Heart left ventricle (tissue), 16 donors: ENCODE measurements at places on chromosomes 2 and 18. TPM values are rescaled to one million over a fixed set of nuclear protein-coding genes. Genes with fewer than 3 reads are reported as not detected.

GRCh38 chr18:6627645-6628044 lies 101.9 kb upstream of the ARHGAP28 start:
- no peak overlapping the region for H3K4me3 ChIP-seq
- H3K27ac ChIP-seq: no peak overlapping the region
- H3K27me3 ChIP-seq: no peaks in the 10 kb centered on the region
- no peak for DNase-seq
- H3K36me3 ChIP-seq: no peaks in the 10 kb centered on the region
- H3K4me1 ChIP-seq: no peaks in the 10 kb centered on the region

- H3K27me3 ChIP-seq: no peaks in the 10 kb centered on the region
- H3K36me3 ChIP-seq: no peaks in the 10 kb centered on the region
- H3K4me3 ChIP-seq: no peak overlapping the region
- no peak overlapping the region for H3K27ac ChIP-seq
- no peak for DNase-seq
Observed at GRCh38 chr2:191790737-191791136, 56.2 kb downstream of the CAVIN2 start.

The SERPINB5 gene
- not detected for total RNA-seq

DNA sequence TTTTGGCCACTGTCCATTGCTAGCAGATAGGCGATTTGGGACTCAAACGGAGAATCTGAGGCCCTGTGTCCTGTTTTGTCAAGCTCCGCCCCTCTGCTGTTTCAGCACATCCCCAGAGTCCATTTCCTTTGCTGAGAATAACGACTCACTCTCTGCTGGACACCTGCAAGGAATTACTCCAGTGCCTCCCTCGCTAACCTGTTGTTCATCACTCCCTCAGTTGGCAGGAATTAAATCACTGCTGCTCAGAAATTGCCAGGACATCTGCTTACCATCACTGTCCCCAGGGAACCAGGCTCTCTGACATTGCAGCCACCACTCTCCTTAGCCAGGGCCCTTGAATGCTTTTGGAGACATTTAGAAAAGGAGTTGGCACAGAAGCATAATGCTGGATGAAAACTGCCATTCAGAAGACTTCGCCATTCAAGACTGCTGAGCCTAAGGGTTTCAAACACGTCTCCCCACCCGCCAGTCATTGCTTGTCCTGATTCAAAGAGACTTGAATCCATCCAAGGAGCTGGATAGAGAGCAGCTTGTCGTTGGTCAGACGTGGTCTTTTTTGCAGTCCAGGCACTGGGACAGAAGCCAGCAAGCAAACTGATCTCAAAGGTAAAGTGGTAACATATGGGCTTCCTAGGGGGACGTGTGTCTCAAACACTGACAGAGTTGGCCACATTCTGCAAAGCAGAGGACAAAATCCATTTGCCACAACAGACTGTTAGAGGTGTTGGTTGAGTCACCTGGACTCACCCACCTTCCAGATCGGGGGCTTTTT lies 155.3 kb downstream of the UXS1 start:
- H3K27ac ChIP-seq: no peak overlapping the region
- H3K36me3 ChIP-seq: no peaks in the 10 kb centered on the region
- no peak for DNase-seq

The AQP12A gene
- total RNA-seq: not detected

DNA sequence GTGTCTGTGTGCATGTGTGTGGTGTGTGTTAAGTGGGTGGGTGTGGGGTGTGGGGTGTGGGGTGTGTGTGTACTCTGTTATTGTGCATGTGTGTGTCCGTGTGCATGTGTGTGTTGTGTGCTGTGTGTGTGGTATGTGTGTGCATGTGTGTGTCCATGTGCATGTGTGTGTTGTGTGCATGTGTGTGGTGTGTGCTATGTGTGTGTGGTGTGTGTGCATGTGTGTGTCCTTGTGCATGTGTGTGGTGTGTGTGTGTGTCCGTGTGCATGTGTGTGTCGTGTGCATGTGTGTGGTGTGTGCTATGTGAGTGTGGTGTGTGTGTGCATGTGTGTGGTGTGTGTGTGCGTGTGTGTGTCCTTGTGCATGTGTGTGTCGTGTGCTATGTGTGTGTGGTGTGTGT lies 6.9 kb upstream of the OTOS start:
- H3K27me3 ChIP-seq: peaks cover 6% of the 10 kb centered on the region
- no peak overlapping the region for H3K27ac ChIP-seq
- no peaks in the 10 kb centered on the region for H3K36me3 ChIP-seq
- DNase-seq: no peak

DNA sequence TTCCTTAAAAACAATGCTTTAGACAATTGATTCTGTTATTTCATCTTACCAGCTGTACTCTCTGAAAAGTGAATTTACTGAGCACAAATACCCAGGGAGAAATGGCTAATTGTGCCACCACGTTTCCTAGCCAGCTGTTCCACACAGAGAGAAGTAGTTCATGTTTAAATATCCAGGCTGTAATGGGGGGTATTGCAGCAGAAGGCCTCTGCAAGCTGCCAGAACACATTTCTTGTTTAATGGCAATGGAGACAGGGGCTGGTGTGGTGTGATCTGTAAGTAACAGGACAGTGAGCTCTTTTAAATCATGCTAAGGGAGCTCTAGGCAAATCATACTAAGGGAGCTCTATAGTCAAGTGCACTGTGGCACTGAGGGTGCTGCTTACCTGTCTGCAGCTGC lies 809.2 kb downstream of the CNTNAP5 start:
- H3K4me1 ChIP-seq: no peaks in the 10 kb centered on the region
- no peak overlapping the region for H3K27ac ChIP-seq
- H3K4me3 ChIP-seq: no peak overlapping the region
- DNase-seq: no peak

DNA sequence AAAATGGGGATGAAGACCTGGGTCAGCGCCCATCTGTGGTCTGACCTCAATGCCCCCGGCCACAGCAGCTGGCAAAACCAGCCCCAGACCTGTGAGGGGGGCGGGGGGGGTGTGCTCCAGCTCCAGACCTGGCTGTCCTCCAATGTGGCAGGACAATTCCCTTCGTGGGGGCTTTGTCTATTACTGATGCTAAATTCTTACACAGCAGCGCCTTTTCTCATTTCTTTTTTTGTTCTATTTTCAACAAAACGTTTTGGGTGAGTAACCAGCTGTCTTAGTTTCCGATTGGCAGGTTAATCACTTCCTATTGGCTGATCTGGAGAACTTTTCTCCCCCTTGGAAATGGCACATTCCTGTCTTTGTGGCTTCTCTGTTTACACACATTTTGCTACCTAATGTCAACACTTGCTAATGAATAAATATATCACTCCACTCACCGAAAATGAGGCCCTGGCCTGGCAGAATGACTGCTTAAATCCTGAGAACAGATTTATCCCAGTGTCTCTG lies 4.4 kb downstream of the SMAD7 start:
- H3K4me3 ChIP-seq: peak overlapping the region; percentile 90
- no peaks in the 10 kb centered on the region for H3K27me3 ChIP-seq
- DNase-seq: no peak
- peak overlapping the region; percentile 96 for H3K27ac ChIP-seq
- peaks cover 52% of the 10 kb centered on the region for H3K36me3 ChIP-seq
- peaks cover 64% of the 10 kb centered on the region for H3K4me1 ChIP-seq

The METTL4 gene
- 5.6 TPM for total RNA-seq

- H3K27me3 ChIP-seq: no peaks in the 10 kb centered on the region
- no peaks in the 10 kb centered on the region for H3K4me1 ChIP-seq
- H3K27ac ChIP-seq: no peak overlapping the region
- no peaks in the 10 kb centered on the region for H3K36me3 ChIP-seq
- DNase-seq: peak; percentile 24
Observed at GRCh38 chr2:129347486-129348217, 631.8 kb upstream of the RAB6C start.

- no peaks in the 10 kb centered on the region for H3K4me1 ChIP-seq
- no peak overlapping the region for H3K4me3 ChIP-seq
- DNase-seq: no peak
- H3K27me3 ChIP-seq: no peaks in the 10 kb centered on the region
Observed at GRCh38 chr18:59686260-59686659, 11.0 kb downstream of the CCBE1 start.

The UGT1A7 gene
- not detected for total RNA-seq

- no peaks in the 10 kb centered on the region for H3K36me3 ChIP-seq
- H3K4me1 ChIP-seq: peaks cover 5% of the 10 kb centered on the region
- H3K27me3 ChIP-seq: no peaks in the 10 kb centered on the region
- DNase-seq: no peak
- peak overlapping the region; percentile 42 for H3K27ac ChIP-seq
Observed at GRCh38 chr2:33210626-33211025, 263.9 kb downstream of the LTBP1 start.
